Small intestine (tissue), 16 donors: ENCODE measurements at places on chromosomes 11 and 22.

GRCh38 chr11:26731084-26731456 is 9.2 kb upstream of the SLC5A12 start:
- DNase-seq: no peak

DNA sequence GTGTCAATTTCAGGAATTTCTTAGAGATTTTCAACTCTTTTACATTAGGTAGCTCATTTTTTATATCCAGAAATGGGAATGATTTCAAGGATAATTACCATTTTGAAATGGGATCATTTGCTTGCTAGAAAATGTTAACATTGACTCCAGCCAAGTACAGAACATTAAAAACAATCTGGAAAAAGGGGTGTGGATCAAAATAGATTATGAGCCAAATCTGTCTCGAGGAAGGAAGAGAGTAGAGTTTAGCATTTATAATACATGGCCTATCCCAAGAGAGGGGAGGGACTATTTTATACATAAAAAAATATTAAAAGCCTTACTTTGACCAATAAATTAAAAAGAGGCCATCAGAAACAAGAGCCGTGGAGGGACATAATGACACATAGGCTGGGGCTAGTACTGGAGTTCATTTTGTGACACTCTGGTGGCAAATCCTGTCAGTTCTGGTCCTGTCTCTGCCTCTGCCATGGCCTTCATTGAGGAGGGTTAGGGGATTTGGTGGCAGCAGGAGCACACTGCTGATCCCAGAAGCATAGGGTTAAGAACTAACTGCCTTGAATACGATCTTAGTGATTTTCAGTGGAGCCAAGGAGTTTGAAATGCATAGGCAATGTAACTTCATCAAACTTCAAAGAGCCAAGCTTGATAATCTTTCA is 20.4 kb downstream of the PPP6R3 start:
- DNase-seq: no peak

DNA sequence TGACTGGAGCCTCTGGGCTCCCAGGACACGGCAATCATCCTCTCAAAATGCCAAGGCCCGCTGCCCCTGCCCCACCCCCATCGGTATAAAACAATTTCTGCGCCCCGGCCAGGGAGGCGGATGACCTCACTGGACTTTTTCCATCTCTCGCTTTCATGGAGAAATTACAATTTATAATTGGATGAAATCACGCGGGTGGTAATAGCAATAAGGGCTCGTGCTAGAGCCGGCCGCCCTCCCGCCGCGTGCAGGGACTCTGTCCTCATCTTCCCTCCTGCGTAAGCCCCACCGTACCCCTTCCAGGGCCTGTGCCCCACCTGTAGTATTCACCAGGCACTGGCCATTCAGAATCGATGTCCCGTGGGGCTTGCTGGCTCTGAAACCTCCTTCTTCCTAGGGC is 64.5 kb downstream of the MACROD1 start:
- DNase-seq: no peak

GRCh38 chr11:25927411-25927953 is 404.4 kb upstream of the ANO3 start:
- no peak for DNase-seq

DNA sequence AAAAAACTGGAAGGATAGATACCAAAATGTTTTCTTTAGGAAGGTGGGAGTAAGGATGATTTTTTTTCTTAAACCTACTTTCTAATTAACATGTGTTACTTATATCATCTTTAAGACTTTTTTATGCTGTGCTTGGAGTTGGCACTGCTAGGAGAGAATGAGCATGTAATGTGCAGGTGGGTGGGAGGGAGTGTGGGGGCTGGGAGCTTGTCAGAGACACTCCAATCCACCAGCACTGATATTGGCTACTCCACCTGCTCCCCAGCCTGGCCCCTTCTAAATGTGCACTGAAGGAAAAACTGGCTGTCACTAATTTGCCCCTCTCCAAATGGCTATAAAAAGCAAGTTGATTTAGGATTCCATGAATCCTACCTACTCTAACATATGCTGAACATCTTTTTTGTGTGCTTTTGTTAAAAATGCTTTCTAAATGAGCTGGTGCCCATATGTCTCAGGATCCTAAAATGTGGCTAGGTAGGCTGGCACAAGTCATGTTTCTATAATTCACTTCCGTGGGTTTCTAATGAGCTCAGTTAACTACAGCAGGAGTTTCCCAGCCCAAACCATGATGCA is 44.3 kb upstream of the BMAL1 start:
- DNase-seq: no peak

DNA sequence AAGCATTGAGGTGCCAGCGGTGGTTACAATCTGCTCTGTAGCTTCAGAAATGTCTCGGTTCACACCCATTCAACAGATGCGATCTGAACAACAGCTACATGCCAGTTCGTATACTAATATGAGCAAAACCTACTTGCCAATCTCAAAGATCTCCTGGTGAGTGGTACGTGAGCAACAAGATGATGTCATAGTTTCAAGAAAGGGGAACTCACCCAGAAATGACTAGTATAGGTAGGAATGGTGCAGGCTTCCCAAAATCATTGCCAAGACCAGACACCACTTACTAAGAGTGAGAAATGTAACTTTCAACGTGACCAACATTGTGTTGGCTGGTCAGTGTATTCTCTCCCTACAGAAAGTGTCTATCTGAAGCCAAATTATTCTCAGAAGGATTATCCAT is 31.1 kb downstream of the OR6Q1 start:
- no peak for DNase-seq

DNA sequence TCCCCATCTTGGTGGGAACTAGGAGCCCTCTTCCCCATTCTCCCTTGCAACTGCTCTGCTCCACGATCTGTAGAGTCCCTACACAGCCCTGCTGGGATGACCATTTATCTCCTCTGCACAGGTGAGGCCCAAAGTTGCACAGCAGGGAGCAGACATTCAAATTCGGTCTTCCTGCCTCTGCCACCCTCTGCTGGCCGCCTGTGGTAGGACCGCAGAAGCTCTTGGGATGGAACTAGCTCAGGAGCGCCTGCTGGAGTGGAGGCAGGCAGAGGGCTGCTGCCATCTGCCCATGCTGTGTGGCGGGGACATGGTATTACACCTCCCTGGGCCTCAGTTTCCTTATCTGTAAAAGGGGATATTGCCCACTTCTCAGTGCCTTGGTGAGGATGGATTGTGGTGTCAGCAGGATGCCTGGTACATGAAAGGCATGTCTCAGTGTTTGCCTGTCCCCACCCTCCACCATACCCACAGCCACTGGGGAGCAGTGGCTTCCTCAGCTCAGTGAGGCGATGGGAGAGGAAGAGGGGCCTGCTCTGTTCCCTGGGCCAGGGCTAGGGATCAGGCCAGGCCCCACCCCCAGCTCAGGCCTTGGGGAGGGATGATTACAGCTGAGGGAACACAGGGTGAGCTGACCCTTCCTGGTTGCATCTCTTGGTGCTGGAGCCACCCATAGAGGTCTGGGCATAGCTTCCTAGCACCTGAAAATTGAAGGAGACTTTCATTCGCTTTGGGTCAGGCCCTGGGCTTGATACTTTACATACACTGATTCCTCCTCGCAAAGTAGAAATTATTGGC is 11.3 kb upstream of the OMP start:
- peak; percentile 87 for DNase-seq

GRCh38 chr11:34072832-34073231 is 21.3 kb downstream of the CAPRIN1 start:
- DNase-seq: no peak

- no peak for DNase-seq
Observed at GRCh38 chr11:78074756-78075155, 4.9 kb downstream of the NDUFC2 start.

DNA sequence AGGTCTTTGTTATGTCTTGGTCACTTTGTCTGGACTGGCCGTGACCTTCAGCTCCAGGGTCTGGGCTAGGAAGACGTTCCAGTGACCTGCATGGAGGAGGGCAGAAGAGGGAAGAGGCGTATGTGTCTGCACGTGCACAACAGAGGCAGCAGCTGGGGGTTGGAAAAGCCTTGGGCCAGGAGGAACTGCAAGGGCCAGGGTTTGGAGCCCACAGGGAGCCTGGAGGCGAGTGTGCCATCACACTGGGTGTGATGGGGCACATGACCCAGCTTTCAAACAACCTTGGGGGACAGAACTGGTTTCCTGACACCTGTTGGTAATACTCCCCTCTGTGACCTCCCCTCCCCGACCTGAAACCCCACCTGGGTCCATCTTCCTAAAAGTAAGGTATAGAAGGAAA is 34.7 kb downstream of the CHRDL2 start:
- DNase-seq: no peak

DNA sequence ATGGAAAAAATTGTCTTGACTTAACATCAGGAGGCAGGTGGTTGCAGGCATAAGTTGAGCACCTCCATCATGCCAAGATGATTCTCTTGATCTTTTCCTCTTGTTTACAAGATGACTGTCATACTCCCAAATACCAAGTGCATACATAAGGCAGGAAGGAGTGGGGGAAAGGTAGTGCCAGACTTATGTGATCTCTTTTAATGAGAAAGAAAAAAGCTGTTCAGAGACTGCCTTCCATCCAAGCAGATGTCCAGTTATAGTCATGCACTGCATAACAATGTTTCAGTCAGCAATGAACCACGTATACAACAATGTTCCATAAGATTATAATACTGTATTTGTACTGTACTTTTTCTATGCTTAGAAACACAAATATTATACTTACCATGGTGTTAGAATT is 135.7 kb downstream of the EHF start:
- DNase-seq: no peak

- DNase-seq: no peak
Observed at GRCh38 chr11:108587109-108587508, 6.5 kb downstream of the EXPH5 start.

DNA sequence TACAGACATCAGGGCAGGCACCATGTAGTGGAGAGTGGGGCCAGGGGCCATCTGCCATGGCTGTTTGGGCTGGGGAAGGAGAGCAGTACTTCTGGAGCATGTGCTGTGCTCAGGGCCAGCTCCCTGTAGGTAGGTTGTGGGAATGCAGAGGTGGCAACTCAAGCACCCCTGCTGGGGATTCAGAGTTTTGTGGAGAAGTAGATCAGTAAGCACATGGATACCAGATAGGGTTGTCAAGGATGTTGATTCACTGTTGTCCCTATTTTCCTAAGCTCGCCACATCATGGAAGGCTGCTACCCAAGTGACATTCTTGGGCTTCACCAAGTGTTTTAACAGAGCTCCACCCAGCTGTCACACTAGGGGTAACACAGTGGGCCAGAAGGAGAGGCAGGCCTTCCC is 67.2 kb downstream of the BMAL1 start:
- DNase-seq: no peak

DNA sequence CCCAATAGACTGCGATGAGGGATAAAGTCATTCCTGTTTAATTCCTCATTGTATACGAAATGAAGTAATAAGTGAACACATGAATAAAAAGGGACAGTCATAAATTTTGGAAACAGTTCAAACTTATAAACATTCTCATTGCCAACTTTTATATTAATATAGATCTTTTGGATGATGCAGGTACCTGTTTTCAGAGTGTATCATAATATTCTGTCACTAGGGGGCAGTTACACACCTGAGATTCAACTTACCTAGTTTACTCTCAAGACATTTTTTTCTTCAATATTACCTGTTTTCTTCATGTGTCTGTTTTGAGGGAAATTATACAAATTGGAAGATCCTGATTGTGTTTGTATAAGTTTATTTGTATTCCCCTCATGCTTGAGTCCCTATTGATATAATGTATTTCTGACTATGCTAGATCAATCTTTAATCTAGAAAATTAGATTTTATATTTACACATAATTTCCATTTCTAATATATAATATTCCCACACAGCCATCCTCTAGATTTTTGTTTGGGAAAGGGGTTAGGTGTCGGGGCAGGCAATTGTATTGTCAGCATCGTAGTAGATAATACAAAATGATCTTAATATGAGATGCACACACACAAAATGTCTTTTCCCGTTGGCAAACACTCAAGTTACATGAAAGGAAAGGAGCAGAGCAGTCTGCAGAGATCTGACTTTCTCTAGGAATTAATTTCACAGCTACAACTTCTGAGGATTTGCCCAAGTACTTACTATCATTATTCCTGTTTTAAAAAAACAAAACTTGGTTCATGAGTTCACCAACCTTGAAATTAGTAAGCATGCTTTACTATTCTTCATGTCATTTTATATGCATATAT is 18.4 kb downstream of the FDX1 start:
- DNase-seq: peak; percentile 31

GRCh38 chr11:9170450-9170849 is 79.1 kb upstream of the SCUBE2 start:
- no peak for DNase-seq

DNA sequence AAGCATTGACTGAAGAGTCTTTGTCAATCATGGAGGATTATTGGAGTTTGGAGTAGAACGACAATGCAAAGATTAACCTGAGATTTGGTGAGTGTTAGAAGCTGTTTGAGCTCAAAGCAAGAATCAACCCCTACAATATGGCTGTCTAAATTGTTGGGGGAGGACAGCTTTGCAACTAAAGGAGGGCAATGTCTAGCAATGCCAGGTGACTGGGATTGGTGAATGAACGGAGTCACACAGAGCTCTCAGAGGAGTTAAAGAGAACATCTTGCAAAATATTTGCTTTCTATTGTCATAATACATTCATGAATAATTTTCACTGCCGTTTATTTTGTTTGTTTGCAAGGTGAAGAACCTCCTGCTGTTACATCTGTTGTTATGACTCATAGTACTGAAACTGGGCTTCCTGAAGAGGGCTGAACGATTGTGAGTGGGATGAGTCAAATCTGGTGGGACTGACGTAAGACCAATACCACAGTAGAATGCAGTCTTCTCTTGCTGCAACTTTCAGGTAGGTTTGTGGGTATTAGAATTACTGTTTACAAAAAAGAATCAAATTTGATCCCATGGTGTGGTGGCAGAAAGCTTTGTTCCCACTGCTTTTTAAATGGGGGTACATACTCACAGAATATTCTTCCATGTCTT is 281.9 kb downstream of the CADM1 start:
- no peak for DNase-seq

DNA sequence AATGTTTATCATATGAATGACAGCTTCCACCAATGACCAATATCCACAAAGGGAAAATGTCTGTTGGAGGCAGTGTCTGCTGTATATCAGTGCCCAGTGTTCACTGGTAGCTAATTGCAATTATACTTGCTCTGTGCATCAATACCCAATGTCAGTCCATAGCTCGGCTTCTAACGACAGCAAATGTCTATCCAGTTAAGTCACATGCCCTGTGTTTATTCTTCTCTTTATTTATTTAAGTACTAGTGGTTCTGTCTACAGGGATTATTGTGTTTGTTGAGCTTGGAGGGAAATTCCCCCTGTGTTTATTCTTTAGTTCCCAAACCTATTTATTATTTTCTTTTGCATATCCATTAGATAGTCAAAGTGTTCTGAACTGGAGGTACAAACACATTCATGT is 18.6 kb downstream of the TSKU start:
- no peak for DNase-seq

DNA sequence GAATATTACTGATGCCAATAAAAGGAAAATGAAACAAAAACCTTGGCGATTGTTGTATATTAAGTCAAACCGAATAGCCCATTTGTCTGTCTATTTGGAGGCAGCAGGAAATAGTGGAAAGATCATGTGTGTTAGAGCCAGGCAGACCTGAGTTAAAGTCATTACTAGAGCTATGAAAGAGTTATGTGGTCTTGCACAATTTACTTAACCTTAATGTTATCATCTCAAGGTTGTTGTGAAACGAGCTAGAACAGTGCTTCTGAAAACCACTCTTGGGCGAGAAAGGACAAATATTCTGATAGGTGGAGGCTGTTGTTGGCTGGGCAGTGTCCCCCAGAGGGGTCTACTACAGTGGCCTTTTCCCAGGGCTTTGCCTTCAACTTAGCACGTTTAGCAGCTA is 60.0 kb upstream of the NUP160 start:
- no peak for DNase-seq

- no peak for DNase-seq
Observed at GRCh38 chr22:49677495-49677889, 150.2 kb downstream of the BRD1 start.

GRCh38 chr11:105268404-105269062 is 129.0 kb upstream of the CARD18 start:
- DNase-seq: peak; percentile 17
